ENCODE measurements at places on chromosomes 12 and 14.

- DNase-seq: no peak
Observed at GRCh38 chr12:83753904-83754303, 1067.2 kb downstream of the TMTC2 start.

DNA sequence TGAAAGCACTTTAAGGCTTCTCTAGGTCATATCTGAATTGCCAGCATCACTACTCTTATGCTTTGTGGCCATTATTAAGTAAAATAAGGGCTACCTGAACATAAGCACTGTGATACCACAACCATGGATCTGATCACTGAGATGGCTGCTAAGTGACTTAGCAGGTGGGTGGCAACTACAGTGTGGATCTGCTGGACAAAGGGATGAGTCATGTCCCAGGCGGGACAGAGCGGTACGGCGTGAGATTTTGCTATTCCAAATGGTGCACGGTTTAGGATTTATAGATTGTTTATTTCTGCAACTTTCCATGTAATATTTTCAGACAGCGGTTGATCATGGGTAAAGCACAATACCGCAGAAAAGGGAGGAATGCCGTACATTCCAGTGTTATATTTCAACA lies 39.4 kb downstream of the MLXIP start:
- DNase-seq: no peak

GRCh38 chr14:20331053-20331613 lies 1.9 kb downstream of the CCNB1IP1 start:
- DNase-seq: no peak

DNA sequence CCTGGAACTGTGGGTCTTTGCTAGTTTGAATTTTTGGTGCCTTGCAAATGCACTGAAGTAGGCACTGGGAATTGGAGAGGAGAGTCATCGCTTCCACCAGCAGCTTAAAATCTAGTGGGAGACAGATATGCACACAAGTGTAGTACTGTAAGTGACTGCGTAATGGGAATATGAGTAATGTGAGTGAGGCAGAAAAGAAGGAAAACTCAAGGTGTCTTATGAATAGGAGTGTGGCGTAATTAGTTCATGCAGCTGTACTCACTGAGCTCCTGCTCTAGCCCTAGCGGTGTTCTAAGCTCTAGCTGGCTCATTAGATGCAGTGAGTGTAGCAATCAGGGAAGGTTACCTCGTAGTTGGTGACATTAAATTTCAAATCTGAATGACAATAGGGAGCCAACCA lies 2.8 kb downstream of the TCP11L2 start:
- no peak for DNase-seq

- peak; percentile 8 for DNase-seq
Observed at GRCh38 chr14:38721822-38722431, 381.1 kb downstream of the SEC23A start.

DNA sequence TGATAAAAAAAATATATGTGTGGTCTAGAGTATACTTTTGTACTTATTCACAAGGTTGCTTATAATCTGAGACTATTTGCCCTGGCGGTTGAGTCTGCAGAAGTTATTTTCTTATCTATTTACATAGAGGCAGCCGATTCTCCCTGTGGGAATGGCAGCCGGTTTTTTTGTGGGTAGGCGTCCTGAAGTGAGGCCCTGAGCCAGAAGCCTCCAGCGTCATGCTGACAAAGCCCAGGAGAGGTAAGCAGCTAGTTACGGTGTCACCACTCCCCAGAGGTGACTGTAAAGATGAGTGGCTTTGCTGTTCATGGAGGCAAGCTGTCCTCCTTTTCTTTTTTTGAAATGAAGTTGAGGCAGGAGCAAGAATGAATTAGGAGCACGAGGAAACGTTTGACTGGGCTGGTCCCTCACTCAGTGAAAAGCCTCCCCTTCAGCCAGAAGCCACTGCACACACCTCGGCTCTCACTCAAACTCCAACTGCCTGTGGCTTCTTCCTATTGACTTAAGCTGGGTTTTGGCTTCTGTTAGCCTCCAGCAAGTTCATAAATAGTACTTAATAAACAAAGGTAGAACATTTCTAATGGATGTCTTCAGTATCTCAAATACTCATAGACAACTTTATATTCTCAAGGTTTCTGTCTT lies 21.5 kb downstream of the PAX9 start:
- no peak for DNase-seq

- no peak for DNase-seq
Observed at GRCh38 chr14:102246071-102246470, 58.9 kb downstream of the MOK start.

GRCh38 chr14:76908834-76909233 lies 82.6 kb downstream of the LRRC74A start:
- no peak for DNase-seq

- no peak for DNase-seq
Observed at GRCh38 chr12:127295630-127296029, 971.3 kb upstream of the TMEM132C start.

- DNase-seq: no peak
Observed at GRCh38 chr12:93550748-93551611, 21.5 kb upstream of the SOCS2 start.

DNA sequence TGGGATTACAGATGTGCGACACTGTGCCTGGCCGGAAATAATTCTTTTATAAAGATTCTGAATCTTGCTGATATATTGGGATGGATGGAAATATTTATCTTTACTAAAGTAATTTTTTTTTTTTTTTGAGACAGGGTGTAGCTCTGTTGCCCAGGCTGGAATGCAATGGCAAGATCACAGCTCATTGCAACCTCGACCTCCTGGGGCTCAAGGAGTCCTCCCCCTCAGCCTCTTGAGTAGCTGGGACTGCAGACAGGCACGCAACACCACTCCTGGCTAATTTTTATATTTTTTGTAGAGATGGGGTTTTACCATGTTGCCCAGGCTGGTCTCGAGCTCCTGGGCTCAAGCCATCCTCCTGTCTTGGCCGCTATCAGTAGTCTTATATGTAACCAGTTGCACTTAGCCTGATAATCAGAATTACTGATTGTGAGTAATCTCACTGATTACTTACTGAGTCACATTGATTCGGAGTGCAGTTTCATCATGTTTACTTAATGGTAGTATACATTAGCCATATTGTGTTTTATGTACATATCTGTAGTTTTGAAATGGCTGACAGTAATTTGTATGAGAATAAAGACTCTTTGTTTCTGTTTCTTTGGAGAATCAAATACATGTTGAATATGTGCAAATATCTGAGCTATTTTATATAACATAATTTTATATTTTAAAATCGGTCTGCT lies 50.4 kb upstream of the LRTM2 start:
- DNase-seq: no peak

GRCh38 chr12:53221203-53222080 lies 10.6 kb downstream of the RARG start:
- DNase-seq: no peak

DNA sequence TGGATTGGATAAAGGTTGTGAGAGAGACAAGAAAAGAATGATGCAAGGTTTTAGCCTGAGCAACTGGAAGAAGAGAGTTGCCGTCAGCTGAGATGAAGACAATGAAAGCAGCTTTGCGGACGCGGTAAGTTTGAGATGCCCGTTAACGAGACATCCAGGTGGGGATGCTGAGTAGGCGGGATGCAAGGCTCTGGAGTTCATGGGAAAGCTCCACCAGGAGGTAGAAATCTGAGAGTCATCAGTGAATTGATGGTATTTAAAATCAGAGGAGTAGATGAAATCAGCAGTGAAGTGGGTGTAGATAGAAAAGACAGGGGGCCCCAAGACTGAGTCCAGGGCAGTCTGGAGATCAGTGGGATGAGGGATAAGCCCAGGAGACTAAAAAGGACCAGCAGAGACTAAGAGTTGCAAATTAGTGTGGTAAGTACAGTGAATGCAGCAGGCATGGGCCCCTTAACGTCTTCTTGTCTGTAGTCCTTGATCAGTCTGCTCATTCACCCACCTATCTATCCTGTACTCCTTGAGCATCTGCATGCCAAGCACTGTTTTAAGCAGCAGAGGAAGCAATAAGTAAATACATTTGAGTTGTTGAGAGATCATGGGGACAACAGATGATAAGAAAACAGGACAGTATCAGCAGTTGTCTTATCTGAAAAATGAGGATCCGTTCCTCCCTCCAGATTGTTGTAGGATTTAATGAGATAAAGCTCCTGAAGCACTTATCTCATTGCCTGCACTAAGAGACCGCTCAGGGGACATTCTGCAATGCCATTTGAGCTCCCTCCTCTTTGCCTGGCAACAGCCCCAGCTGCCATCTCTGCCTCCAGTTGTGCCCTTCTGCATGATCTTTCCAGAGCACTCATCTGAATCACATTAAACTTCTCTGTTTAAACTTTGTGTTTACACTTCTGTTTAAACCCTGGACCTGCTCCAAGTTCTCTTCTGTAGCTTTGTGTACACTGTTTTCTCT lies 91.5 kb downstream of the APAF1 start:
- no peak for DNase-seq
